ENCODE measurements at places on chromosomes 6 and 20.

GRCh38 chr6:5435449-5435848 is 174.1 kb downstream of the FARS2 start:
- no peak for DNase-seq

GRCh38 chr20:52926505-52926904 is 45.7 kb upstream of the TSHZ2 start:
- DNase-seq = no peak

DNA sequence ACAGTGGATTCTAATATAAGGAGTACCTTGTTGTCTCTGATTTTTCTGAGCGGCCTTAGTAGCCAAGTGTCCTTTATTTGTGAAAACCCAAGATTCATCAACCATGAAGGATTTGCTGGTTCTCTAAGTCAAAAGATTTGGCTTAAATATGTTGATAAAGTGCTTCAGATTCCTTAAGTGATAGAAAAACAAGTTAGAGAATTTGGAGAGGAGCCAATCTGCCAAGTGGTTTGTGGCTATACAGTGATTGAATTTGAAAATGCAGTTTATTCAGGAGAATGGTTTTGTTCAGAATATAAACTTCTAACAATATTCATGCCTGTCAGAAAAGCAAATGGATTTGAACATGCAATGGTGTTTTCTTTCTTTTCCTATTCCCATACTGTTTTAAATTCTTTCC is 54.8 kb downstream of the CAP2 start:
- no peak for DNase-seq

DNA sequence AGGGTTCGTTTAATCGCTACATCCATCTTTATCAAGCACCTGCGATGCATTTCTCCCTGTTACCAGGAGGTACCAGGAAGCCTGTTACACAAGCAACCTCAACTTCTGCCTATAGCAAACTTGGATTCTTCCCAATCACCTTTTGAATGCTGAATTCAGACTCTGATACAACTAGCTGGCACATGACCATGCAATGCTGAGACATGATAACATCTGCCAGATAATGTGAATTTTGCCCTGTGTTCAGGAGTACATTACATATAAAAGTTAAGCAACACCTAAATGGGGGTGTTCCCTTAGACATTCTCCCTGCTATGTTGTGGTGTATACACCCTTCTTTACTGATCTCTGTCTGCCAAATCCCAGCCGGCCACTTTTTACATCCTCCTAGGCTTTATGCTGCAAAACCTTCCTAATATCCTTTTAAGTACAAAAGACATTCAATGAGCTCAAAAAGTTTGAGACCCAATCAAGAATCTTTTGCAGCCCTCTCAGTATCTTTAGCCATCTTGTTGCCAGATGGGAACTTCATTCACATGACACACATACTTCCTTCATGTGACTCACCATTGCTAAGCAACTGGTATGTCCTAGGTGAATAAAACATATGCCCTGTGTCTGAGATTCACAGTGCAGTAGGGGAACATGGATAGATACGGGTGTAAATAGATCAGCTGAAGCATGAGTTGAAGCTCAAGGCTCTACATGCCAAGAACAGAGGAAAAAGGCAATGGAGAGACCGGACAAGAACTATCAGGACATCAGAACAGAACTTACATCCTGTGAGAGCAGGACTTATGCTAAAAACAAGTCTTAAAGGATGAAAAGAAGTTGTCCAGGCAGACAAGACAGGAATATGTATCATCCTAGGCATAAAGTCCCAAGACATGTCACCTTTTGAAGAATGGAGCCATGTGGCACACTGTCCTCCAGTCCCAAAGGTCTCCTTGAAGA is 84.3 kb downstream of the ZHX3 start:
- no peak for DNase-seq
